ENCODE measurements at places on chromosomes 11 and 22. TPM values are rescaled to one million over a fixed set of nuclear protein-coding genes. Genes with fewer than 3 reads are reported as not detected.

GRCh38 chr11:75820645-75821044 is 5.6 kb downstream of the UVRAG start:
- no peak for DNase-seq

CD3D gene
- 274 TPM for total RNA-seq

TNRC6B gene
- total RNA-seq: 110 TPM

DNA sequence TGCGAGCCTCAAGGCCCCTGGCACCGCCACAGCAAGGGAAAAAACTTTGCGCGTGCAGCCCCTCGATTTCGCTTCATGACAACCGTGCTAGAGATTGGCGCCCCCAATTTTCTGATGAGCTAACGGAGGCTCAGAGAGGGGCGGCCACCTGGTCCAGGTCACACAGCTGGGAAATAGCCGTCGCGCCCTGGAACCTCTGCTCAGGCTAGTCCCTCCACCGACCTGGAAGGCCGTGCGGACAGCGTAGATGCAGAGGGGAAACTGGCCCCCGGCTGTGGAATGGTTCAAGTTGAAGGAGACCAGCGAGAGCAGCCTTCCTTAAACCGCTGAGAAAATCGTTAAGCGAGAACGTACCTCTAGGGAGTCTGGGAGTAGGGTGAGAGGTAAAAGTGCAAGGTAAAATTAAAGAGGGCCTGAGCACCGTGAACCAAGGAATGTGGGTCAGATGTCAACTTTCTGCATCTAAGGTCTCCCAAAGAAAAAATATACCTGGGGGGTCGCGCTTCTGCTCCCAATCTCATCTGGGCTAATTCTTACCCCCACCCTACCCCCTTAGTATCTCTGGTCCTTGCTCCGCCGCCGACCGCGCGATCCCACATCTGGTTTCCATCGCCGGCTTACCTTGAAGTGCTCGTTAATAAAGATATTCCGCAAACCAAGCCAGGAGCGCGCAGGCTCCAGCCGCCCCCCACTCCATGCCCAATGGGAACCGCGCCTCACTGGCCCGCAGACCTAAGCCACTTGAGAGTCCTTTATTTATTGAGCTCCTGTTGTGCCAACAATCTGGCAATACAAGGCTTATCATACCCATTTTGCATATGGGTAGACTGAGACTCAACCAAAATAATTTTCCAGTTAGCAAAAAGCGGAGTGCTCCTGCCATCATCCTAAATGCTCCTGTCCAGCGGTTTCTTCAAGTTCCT is 1.7 kb upstream of the ALX4 start:
- DNase-seq: no peak

OR51G1 gene
- total RNA-seq: not detected

SLC22A12 gene
- not detected for total RNA-seq

DNA sequence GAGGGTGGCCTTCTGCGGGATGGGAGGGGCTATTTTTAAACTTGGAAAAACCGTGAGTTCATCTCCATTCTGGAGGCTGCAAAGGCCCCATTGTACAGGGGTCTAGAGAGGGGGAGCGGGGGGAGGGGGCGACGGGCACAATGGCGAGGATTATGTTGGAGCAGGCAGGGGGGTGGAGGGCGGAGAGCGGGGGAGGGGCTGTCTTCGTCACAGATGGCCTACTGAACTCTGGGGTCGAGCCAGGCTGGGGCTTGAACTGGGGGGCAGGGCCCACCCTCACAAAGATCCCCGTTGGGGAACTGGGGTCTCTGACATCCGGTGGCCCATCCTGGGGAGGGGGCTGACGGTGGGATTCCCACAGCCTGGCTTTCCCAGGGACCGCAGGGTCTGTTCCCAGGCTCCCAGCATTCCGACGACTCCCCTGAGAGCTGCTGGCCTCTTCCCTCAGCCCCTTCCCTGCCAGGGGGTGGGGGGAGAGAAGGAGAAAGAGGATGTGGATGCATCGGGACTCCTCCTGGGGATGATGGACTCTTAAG is 3.4 kb upstream of the MCAM start:
- DNase-seq: no peak

DNA sequence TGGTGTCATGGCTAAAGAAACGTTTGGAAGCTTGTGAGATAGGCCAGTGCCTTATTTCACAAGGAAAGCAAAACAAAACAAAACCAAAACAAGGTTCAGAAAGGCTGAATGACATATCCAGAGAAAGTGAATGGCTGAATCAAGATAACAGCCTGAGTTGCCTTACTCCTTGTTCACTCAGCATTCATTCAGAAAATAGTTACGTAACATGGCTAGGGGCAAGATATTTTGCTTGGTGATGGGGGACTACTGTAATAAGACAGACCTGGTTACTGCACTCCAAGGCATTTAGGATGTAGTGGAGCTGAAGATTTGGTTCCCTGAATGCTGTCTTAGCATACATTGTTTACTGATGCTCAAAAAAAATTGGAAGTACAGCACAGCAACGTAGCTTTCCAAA is 47.7 kb downstream of the C11orf91 start:
- no peak for DNase-seq

DNA sequence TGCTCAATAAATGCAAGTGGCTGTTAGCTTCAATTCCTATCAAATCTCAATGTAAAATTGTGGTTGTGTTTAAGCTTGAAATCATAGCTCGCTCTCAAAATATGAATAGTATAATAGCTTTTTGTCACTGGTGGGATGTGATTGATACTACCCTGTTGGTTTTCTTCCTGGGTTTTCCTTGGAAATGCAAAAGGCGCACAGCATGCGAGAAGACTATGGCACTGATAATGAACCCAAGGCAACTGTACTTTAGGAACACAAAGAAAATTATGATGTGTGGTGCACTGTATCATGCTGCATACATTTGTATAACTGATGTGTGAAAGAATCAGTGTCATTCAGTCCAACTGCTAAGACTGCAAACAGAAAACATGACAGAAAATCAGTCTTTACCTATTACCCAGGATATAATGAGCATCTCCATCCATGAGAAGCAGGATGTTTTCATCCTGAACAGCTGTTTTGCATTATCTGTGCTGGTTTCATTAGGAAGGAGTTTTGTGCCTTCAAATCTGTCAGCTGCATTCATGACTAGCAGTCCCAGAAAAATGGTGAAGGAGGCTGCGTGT is 101.2 kb downstream of the TRPC6 start:
- no peak for DNase-seq

DNA sequence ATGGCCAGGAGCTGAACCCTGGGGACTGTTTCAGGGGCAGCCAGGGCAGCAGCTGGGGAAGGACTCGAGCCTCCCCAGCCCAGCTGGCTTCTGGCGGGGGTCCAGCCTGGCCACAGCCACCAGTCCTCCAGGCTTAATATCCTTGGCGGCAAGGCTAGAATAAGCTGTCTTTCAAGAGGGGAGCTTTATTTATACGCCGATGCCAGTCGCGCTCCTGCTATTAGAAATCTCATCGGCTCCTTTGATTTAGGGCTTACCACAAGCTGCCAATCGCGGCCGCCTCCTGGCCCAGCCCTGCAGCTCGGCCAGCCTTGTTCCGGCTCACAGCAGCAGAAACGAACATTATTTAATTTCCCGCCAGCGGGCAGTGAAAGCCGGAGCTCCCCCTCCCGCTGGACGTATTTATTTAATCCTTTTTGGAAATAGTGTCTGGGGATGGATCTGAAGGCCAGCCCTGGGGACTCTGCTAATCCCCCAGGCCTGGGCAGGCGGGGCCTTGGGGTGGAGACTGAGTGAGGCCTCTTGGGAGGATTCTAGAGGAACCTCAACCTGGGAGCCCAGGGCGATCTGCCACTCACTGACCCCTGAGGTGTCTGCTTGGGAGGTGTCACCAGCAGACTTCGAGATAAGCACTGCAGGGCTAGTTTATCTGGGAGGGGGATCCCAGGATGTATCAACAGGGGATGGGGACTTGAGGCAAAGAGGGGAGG is 363.1 kb downstream of the MN1 start:
- no peak for DNase-seq

GRCh38 chr11:74004046-74004695 is 4.7 kb downstream of the UCP3 start:
- no peak for DNase-seq

CST6 gene
- not detected for total RNA-seq

DNA sequence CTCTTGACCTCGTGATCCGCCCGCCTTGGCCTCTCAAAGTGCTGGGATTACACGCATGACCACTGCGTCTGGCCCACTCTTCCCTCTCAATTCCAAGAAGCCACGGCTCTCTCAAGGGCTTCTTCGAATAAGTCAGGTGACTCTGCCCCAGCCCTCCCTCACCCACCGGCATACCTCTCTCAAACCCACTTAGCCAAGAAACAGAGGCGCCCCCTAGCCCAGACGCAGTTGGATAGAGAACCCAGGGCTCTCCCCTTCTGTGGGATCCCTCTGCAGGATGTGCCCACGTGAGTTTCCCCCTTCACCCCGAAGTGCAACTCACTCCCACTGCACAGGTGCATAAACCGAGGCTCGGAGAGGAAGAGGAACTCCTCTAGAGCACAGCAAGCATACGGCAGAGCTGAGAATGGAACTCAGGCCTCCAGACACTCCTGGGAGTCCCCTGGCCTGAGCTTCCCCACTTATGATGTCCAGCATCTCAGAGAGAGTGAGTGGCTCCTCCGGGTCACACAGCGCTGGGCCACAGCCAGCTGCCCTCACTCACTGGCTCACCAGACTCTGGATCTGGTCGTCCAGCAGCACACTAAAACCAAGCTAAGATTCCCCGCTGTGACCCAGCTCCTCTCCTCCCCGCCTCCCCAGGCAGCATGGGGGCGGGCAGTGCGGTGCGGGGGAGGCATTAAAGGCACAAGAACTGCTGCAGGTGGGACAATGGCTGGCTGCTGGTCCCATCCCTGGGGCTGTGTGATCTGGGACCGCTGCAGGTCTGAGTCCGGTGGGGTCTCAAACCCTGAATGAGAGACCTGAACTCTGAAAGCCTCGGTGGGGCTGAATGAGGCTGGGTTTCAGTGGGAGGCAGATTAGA is 16.8 kb upstream of the RGL4 start:
- DNase-seq: no peak

GRCh38 chr22:42013385-42013784 is 14.8 kb downstream of the WBP2NL start:
- DNase-seq: no peak

MN1 gene
- 0.27 TPM for total RNA-seq

BATF2 gene
- not detected for total RNA-seq

- no peak for DNase-seq
These were observed 21.5 kb upstream of the PRR5 start for GRCh38 chr22:44680481-44680894.

- no peak for DNase-seq
These were observed 21.6 kb downstream of the PPARA start for GRCh38 chr22:46171940-46172339.

- no peak for DNase-seq
These were observed 10.9 kb downstream of the MRGPRF start for GRCh38 chr11:69002110-69002569.

OR52I2 gene
- not detected for total RNA-seq

GRCh38 chr11:124402326-124402922 is 3.6 kb upstream of the OR8B3 start:
- no peak for DNase-seq

OR6A2 gene
- total RNA-seq: not detected

DNA sequence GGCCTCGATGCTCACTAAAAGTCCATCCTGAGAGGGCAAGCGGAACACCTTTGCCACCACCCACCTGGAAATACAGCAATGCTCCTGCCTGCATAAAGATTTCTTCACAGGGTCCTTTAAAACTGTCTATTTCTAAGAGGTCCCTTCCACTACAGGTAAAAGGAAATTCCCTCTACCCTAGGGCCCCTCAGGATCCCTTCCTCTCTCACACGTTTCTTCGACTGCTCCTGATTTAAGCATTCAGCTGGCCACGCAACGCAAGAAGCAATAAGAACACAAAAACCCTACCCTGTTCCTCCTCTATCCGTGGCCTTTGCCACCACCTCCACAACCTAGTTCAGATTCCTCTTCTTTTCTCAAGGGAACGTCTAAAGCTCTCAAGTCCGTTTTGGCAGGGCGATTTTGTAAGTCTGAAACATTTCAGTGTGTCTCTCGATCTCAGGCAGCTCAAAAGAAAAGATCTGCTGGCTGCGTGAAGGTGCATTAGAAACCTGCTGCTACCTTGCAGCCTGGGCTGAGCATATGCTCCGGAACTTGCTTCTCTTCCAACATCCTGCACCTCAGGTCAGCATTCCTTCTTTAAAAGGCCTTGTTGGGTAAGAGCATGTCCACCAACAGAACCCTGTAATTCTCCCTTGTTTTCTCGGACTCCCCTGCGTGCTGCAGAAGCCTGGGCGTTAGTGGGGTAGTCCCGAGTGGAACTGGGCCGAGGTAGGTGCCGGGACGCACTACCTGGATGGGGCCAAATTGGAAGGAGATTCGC is 1.6 kb downstream of the LGR4 start:
- no peak for DNase-seq

GRCh38 chr11:122176651-122177050 is 60.6 kb upstream of the BLID start:
- no peak for DNase-seq

DNA sequence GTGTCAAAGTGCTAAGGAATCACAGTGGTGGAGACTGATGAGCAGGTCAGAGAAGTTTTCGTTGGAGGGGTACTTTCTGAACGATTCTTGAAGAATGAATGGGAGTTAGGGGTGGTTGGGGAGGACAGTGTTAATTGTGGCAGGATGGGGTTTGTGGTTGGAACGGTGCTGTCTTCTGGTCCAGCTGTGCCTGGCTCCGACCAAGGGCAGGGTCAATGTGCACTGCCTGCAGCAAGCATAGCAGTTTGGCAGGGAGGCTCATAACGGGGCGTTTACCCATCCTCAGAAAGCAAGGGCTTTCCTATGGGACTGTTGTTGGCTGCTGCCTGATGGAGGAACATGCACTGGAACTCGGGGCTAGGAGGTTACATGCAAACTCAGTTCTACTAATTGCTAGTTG is 265.8 kb downstream of the KIRREL3 start:
- DNase-seq: no peak

All from CD4-positive, alpha-beta T cell (primary cell).